ENCODE measurements at places on chromosomes 3 and 15. TPM values are rescaled to one million over a fixed set of nuclear protein-coding genes. Genes with fewer than 3 reads are reported as not detected.

GRCh38 chr15:74530771-74531143, 10.3 kb upstream of the ARID3B start:
- H3K36me3 ChIP-seq: no peaks in the 10 kb centered on the region
- H3K4me1 ChIP-seq: no peaks in the 10 kb centered on the region
- DNase-seq: no peak
- no peak overlapping the region for H3K4me3 ChIP-seq

DNA sequence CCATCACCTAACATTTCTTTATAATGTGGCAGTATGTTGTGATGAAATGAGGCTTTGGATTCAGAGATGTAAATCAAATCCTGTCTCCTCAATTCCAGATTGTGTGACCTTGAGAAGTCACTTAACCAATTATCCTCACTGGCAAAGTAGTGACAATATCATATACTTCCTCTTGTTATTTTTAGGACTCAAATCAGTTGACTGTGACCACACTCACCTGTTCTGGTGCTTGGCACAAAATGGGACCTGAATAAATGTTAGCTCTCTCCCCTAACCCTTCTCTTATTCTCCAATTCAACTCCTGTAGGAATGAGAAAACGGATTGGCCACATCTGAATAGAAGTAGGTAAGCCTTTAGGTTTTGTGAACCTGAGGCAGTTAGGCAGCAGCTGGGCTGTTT, 42.1 kb downstream of the IQCH start:
- H3K36me3 ChIP-seq: no peaks in the 10 kb centered on the region
- H3K27me3 ChIP-seq: no peaks in the 10 kb centered on the region
- no peaks in the 10 kb centered on the region for H3K4me1 ChIP-seq

- no peaks in the 10 kb centered on the region for H3K36me3 ChIP-seq
- DNase-seq: no peak
- H3K4me1 ChIP-seq: peaks cover 47% of the 10 kb centered on the region
- H3K27ac ChIP-seq: peak overlapping the region; percentile 72
- H3K4me3 ChIP-seq: no peak overlapping the region
These were observed 3.0 kb upstream of the SHC4 start for GRCh38 chr15:48966595-48967301.

GRCh38 chr3:195043607-195044339, 227.2 kb downstream of the XXYLT1 start:
- no peaks in the 10 kb centered on the region for H3K36me3 ChIP-seq
- H3K27ac ChIP-seq: no peak overlapping the region
- H3K27me3 ChIP-seq: no peaks in the 10 kb centered on the region
- no peaks in the 10 kb centered on the region for H3K4me1 ChIP-seq
- no peak overlapping the region for H3K4me3 ChIP-seq
- no peak for DNase-seq

DNA sequence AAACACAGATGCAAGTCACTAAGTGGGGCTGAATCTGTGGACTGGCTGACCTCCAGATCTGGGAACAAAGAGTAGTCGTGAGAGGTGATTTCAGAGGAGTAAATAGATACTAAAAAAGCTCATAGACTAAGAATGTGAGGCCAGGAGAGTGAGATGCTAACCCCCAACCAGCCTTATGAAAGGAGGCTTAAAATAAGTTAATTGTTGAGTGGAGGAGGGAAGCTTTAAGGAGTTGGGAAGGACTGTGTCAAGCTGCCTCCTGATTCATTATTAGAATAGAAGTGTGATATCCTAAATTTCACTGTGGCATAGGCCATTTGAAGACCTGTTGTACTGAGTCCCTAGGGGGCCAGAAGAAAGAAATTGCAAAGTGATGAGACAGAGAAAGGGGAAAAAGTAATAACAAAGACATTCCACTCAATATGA, 107.6 kb downstream of the RBPMS2 start:
- no peak overlapping the region for H3K27ac ChIP-seq
- H3K36me3 ChIP-seq: no peaks in the 10 kb centered on the region
- H3K4me3 ChIP-seq: no peak overlapping the region
- DNase-seq: no peak
- H3K27me3 ChIP-seq: no peaks in the 10 kb centered on the region
- no peaks in the 10 kb centered on the region for H3K4me1 ChIP-seq

DNA sequence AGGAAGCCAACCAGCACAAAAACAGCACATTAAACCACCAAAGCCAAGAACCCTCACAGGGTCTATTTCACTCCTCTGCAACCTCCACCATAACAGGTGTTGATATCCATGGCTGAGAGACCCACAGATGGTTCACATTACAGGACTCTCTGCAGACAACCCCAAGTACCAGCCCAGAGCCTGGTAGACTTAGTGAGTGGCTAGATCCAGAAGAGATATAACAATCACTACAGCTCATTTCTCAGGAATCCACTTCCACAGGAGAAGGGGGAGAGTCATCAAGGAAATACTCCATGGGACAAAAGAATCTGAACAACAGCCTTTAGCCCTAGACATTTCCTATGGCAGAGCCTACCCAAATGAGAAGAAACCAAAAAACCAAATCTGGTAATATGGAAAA, 168.1 kb upstream of the CD96 start:
- DNase-seq: no peak
- H3K27ac ChIP-seq: no peak overlapping the region
- no peaks in the 10 kb centered on the region for H3K36me3 ChIP-seq
- no peaks in the 10 kb centered on the region for H3K4me1 ChIP-seq
- no peak overlapping the region for H3K4me3 ChIP-seq
- no peaks in the 10 kb centered on the region for H3K27me3 ChIP-seq

DNA sequence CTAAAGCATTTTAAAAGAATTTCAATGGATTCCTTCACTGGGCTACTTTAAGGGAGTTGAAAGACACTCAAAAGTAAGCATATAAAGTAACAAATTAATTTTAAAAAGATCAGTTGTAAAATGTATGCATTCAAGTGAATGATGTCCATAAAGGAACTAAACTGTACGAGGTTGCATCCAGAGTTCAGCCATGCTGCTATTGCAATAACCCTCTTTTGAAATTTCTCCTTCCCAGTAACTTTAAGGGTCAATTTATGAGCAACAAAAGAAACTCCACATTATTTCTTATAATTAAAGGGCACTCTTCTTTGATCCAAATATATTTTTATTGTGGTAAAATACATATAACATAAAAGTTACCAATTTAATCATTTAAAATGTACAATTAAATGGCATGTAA, 22.9 kb downstream of the BTLA start:
- H3K4me1 ChIP-seq: peaks cover 3% of the 10 kb centered on the region
- H3K36me3 ChIP-seq: no peaks in the 10 kb centered on the region
- no peak overlapping the region for H3K4me3 ChIP-seq
- no peak for DNase-seq
- no peak overlapping the region for H3K27ac ChIP-seq
- H3K27me3 ChIP-seq: no peaks in the 10 kb centered on the region

- H3K27ac ChIP-seq: peak overlapping the region; percentile 82
- H3K36me3 ChIP-seq: no peaks in the 10 kb centered on the region
These were observed 48.4 kb downstream of the LRIG1 start for GRCh38 chr3:66452303-66453011.

DNA sequence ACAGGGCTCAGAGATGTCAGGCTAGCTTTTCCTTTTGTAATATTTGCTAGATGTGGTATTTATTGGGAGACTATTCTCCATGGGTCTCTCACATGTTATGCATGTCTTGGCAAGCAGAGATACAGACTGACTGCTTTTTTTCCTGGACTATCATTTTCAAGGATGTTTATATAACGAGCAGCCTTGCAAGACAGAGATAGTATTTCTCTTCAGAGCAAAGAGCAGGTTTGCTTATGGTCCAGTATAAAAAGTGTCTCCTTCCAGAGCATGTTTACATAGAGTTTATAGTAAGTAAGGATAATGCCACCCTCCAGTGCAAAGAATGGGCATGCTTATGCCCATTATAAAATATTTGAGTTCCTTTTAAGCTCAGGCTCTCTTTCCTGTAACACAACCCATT, 24.6 kb downstream of the GTF2E1 start:
- DNase-seq: no peak
- H3K4me3 ChIP-seq: no peak overlapping the region
- H3K27ac ChIP-seq: no peak overlapping the region
- H3K36me3 ChIP-seq: no peaks in the 10 kb centered on the region
- peaks cover 3% of the 10 kb centered on the region for H3K4me1 ChIP-seq

- peaks cover 6% of the 10 kb centered on the region for H3K36me3 ChIP-seq
- no peak for DNase-seq
- no peak overlapping the region for H3K4me3 ChIP-seq
These were observed 24.9 kb downstream of the TSPAN3 start for GRCh38 chr15:77045985-77046384.

DNA sequence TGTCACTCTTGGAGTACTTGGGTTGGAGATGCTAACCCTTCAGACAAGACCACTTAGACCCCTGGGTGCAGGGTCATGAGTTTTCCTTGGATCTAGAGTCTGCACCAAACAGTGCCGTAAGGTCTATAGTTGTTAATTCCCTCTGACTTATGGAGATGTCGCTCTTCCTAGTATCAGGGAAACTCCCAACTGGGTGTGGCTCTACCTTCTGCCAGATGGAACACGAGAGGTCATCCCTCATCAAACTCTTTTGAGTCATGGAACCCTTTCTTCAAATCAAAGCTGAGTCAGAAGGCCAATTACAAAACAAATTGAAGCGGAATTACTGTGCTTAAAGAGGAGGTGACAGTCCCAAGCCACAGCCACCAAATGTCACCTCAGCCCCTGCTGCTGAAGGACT, 514.9 kb upstream of the PROK2 start:
- DNase-seq: no peak
- H3K27me3 ChIP-seq: no peaks in the 10 kb centered on the region
- H3K27ac ChIP-seq: no peak overlapping the region
- H3K4me3 ChIP-seq: no peak overlapping the region

DNA sequence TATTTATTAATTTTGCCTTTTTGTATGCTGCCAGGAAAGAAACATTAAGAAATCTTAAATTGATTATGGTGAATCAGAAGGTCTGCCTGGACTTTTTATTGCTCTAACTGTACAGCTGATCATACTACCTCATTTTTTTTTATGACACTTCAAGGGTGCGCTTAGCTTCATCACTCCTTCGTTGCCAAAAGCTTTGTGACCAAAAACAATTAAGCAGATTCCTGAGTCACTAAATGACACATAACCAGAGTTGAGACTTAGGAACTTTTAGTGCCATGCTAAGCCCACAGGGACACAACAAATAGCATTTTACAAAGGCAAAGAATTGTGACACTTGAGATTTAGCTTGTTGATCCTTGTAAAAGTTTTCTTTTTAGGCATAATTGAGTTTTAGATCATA, 4.9 kb downstream of the ADIPOQ start:
- H3K27ac ChIP-seq: no peak overlapping the region
- H3K4me3 ChIP-seq: no peak overlapping the region
- H3K27me3 ChIP-seq: no peaks in the 10 kb centered on the region

- H3K4me1 ChIP-seq: peaks cover 16% of the 10 kb centered on the region
- H3K4me3 ChIP-seq: no peak overlapping the region
- DNase-seq: no peak
- H3K27me3 ChIP-seq: no peaks in the 10 kb centered on the region
These were observed 95.0 kb upstream of the ICE2 start for GRCh38 chr15:60573936-60574335.

GRCh38 chr3:195270079-195270816, 711 bp downstream of the XXYLT1 start:
- peak overlapping the region; percentile 67 for H3K27ac ChIP-seq
- H3K4me3 ChIP-seq: peak overlapping the region; percentile 94
- no peaks in the 10 kb centered on the region for H3K36me3 ChIP-seq
- H3K4me1 ChIP-seq: peaks cover 15% of the 10 kb centered on the region
- no peak for DNase-seq
- no peaks in the 10 kb centered on the region for H3K27me3 ChIP-seq

DNA sequence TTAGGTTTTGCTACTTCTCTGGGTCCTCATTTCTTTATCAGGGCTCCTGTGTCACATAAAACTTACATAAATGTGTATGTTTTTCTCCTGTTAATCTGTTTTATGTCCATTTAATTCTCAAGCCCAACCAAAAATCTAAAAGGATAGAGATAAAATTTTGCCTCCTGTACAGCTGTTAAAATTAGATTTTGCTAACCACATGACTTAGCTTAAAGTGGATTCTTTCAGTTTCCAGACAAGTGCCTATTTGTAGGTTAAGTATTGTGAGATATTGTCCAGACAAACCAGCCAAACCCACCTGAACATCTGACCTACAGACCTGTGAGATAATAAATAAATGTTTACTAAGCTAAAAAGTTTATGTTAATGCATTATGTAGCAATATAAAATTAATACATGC, 465.5 kb downstream of the SI start:
- no peaks in the 10 kb centered on the region for H3K36me3 ChIP-seq
- no peak overlapping the region for H3K27ac ChIP-seq
- no peaks in the 10 kb centered on the region for H3K4me1 ChIP-seq

- H3K4me3 ChIP-seq: no peak overlapping the region
- peaks cover 25% of the 10 kb centered on the region for H3K4me1 ChIP-seq
- H3K27me3 ChIP-seq: no peaks in the 10 kb centered on the region
These were observed 49.0 kb downstream of the THBS1 start for GRCh38 chr15:39629906-39630305.

DNA sequence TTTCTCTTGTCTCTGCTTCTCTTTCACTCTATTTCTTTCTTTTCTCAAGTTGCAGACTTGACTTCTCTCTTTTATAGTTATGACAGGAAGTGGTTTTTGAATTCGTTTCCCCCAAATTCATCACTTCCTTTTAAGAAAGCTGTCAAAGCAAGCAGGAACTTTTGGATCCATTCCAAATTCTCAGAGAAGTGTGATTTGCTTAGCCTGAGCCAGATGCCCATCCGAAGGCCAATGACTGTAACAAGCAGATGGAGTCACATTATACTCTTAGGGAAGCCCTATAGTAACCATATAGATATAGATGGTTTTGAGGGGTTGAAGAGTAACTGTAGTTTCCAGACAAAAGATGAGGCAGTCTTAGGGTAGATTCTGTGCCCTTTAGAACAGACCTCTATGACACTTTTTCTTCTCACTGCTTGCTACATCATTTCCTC, 592.0 kb upstream of the KCNMB2 start:
- no peak overlapping the region for H3K4me3 ChIP-seq
- no peak for DNase-seq
- H3K36me3 ChIP-seq: no peaks in the 10 kb centered on the region
- no peak overlapping the region for H3K27ac ChIP-seq
- H3K27me3 ChIP-seq: no peaks in the 10 kb centered on the region

GRCh38 chr15:78414621-78415250, 23.3 kb upstream of the IREB2 start:
- DNase-seq: no peak
- no peaks in the 10 kb centered on the region for H3K4me1 ChIP-seq
- H3K36me3 ChIP-seq: no peaks in the 10 kb centered on the region

DNA sequence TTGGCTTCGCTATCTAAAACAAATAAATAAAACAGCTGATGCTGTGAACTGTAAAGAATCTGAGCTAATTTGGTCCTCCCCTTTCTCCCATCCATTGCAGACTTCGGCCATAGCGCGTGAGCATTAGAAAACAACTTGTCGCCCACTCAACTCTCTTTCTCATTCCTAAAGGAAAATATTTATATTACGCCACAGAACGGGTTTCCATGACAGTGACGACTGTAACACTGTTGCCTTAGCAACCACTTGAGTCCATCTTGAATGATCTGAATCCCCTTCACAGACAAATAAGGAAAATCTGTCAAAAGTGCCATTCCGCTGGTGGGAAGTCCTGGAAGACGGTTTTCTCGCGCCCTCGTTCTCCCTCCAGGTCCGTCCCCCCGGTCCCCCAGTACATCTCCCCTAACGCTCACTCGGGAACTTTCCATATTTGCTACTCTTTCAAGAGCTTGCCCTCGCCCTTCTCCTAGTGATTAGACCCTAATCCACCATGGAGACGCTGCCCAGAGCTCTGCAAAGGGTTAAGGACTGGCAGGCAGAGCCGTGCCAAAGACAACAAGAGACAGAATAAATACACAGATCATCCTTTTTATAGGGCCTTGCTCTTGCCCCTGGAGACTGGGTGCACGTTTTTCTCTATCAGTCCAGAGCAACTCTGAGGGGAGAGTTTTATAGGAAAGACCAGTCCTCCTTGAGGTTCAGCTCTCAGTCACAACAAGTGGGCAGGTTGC, 50.5 kb downstream of the CRYGS start:
- H3K27me3 ChIP-seq: no peaks in the 10 kb centered on the region

The LMOD3 gene
- not detected for total RNA-seq

The NEDD4 gene
- total RNA-seq: 25.3 TPM
